Transverse colon (tissue), 4 donors: ENCODE measurements at places on chromosomes 6 and 20. TPM values are rescaled to one million over a fixed set of nuclear protein-coding genes. Genes with fewer than 3 reads are reported as not detected.
A peak's percentile ranks its signal among the peaks of the same experiment; 100 is the strongest.

DNA sequence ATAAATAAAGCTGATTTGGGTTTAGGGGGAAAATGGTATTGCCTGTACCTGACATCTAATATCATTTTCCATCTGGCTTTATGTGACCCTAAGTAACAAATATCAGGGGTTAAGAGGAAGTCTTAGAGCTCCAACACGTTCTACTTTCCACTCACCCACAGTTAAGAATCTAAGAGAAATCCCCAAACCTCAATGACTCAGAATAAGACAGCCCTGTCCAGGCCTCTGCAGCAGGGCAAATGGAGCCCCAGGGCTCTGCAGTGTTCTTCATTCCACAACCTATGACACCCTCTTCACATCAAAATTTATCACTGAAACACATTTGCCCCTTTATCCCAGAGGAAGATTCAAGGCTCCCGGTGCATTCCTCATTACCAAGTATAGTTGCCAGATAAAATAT is 20.3 kb upstream of the TENT5A start:
- H3K36me3 ChIP-seq: no peaks in the 10 kb centered on the region
- DNase-seq: no peak
- peaks cover 7% of the 10 kb centered on the region for H3K4me1 ChIP-seq
- no peaks in the 10 kb centered on the region for H3K27me3 ChIP-seq
- no peak overlapping the region for H3K27ac ChIP-seq
- no peak overlapping the region for H3K4me3 ChIP-seq

DNA sequence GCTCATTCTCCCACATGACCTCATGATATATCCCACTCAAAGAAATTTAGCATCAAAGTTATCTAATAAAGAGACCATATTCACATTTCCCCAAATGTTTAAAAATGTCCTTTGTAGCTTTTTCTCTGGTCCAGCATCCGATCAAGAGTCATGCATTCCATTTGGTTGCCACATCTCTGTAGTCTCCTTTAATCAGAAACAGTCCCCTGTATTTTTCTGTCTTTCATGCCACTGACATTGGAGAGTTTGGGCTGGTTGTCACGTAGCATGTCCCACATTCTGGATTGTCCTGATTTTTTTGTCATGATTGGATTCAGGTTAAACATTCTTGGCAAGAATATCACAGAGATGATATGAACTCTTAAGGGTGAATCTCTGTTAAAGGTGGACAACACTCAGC is 55.7 kb downstream of the SNX5 start:
- H3K36me3 ChIP-seq: no peaks in the 10 kb centered on the region
- H3K27me3 ChIP-seq: no peaks in the 10 kb centered on the region
- no peak overlapping the region for H3K4me3 ChIP-seq
- H3K4me1 ChIP-seq: peaks cover 18% of the 10 kb centered on the region

The PTCHD4 gene
- total RNA-seq: 0.75 TPM

- DNase-seq: no peak
- no peak overlapping the region for H3K27ac ChIP-seq
- no peaks in the 10 kb centered on the region for H3K27me3 ChIP-seq
- peaks cover 43% of the 10 kb centered on the region for H3K4me1 ChIP-seq
- H3K4me3 ChIP-seq: no peak overlapping the region
These were observed 48.9 kb downstream of the B4GALT5 start for GRCh38 chr20:49664612-49665313.

DNA sequence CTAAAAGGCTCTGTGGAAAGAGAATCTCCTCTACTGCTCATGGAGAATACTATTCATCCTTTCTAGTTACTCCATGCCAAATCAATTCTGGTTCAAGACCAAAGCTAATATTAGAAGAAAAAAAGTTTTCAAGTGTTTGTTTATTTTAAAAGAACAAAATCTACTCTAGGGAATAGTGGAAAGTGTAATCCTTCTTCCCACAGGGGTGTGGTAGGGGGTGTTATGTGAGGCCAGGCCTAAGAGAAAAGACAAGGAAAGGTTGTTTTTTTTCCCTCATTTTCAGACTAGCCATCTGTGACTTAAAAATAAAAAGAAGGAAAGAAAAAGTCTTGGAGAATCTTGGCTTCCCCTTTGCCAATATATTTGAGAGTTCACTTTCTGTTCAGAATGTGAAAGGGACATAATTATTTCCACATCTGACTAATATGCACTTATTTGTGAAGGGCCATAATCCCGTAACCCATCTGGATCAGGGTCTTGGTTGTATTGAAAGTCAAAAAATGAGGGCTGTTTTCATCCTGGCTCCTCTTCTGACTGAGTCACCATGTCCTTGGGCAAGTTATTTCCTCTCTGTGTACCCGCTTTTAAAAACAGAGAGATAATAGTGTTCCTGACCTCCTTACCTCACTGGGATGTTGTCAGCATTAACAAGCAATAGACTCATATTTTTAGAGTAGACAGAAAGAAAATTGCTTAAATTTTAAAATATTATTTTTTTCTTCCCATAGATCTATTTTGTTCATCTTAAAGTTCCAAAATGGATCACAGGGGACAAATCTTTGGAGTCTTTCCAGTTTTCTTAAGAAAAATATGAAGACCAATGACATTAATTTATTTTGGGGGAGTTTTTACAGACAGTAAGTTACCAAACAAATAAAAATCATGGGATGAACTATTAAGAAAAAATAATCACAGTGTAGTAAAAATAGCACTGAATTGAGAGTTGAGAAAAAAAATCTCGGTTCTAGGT is 233.7 kb downstream of the IBTK start:
- H3K36me3 ChIP-seq: no peaks in the 10 kb centered on the region

GRCh38 chr20:44738813-44739477 is 6.7 kb upstream of the KCNK15 start:
- no peak overlapping the region for H3K27ac ChIP-seq
- DNase-seq: peak; percentile 42
- peaks cover 6% of the 10 kb centered on the region for H3K27me3 ChIP-seq
- H3K4me1 ChIP-seq: no peaks in the 10 kb centered on the region
- H3K36me3 ChIP-seq: no peaks in the 10 kb centered on the region

DNA sequence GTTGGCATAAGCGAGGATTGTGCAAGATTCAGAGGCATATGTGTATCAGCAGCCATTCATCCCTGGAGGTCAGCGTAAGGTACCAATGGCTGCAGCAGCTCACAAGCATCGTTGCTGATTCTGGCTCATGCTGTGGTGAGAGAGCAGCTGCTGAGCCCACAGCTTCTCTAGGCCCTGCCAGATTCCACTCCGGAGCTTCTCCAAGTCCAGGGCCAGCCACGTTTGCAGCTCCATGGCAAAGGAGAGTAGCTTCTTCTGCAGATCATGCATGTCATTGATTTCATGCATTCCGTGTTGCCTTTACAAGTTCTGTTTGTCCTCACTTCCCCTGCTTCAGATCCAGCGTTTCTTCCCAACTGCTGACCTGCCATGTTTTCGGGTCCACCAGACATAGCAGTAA is 474.8 kb upstream of the ID4 start:
- no peak overlapping the region for H3K4me3 ChIP-seq
- H3K4me1 ChIP-seq: no peaks in the 10 kb centered on the region
- H3K27ac ChIP-seq: no peak overlapping the region

The SMOC2 gene
- 10.2 TPM for total RNA-seq

DNA sequence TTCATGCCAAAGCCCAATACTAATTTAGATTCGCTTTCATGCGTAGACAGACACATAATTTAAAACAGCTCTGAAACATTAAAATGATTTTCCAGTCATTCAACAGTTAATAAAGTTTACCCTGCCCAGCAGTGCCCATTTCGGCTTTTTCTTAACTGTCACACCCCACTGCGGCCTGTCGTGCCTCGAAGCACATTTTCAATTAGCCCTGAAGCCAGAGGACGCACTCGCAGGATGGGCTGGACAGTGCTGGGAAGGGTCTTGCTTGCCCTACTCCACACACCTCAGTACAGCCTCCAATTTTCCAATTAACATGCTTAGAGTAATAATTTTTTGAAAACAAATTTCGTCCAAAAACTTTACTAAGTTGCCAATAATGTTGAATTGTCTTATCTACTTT is 35.3 kb downstream of the TAF4 start:
- H3K4me3 ChIP-seq: no peak overlapping the region
- no peak overlapping the region for H3K27ac ChIP-seq
- peaks cover 12% of the 10 kb centered on the region for H3K4me1 ChIP-seq
- no peaks in the 10 kb centered on the region for H3K36me3 ChIP-seq

DNA sequence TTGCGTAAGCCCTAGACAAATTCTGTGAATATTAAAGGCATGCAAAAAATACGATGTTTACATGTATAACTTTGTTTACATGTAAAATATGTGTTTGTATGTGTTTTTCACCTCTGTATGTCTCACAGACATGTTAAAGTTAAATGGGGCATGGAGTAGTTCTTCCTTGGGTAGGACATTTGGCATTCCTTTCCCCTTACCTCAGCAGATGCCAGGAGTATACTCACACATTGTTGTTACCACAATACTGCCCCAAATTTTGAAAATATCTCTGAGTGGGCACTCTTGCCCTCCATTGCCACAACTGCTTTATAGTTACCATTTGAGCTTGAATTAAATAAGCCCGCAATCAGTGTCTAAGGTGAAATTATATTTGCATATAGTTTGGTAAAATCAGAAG is 147.5 kb downstream of the MYO6 start:
- no peaks in the 10 kb centered on the region for H3K27me3 ChIP-seq
- no peaks in the 10 kb centered on the region for H3K4me1 ChIP-seq
- DNase-seq: no peak
- no peak overlapping the region for H3K4me3 ChIP-seq
- H3K36me3 ChIP-seq: peaks cover 8% of the 10 kb centered on the region
- no peak overlapping the region for H3K27ac ChIP-seq

DNA sequence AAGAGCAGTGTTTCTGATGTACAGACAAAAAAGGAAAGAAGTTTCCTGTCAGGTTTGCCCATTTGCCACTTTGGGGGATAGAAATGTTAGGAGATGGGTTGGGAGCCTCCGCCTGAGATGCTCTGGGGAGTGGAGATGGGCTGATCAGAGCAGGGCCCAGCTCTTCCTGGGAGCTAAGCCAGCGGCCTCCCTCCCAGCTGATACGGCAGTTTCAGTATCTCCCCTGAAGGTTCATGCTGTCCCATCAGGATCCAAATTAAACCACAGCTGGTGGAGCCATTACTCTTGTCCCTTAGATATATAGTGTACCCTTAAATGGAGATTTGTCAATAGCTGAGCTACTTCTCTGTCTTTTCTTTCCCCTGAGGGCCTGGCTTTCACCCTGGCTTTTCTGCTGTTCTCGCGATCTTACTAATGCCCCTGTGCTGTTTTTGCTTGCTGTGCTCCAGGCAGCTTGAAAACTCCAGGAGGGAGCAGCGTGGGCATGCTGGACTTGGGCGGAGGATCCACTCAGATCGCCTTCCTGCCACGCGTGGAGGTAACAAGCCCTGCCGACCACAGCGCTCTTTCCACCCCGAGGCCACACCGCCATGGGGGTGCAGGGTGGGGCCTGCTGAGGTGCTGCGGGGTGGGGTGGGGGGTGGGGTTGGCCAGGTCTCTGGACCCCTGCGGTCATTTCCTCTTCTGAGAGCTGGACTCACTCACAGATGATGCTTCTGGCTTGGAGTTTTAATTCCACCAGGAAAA is 20.9 kb downstream of the ENTPD6 start:
- H3K4me1 ChIP-seq: peaks cover 6% of the 10 kb centered on the region
- no peaks in the 10 kb centered on the region for H3K36me3 ChIP-seq
- H3K27me3 ChIP-seq: no peaks in the 10 kb centered on the region
- no peak for DNase-seq

DNA sequence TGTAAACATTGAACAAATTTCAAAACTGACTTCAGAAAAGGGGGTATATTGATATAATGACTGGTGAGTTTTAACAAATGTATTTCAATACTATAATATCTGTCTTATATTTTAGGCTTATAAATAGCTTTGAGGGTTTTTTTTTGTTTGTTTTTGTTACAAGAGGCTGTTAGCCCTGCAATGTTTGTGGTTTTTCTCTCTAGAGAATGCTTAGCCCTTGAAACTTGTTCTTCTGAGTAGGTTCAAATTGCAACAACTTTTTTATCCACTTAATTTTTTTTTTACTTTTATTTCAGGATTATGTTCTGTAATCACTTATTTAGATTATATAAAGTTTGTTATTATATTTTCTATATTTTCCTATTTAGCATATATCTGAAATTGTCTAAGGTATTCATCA is 333.2 kb downstream of the RIMS1 start:
- no peaks in the 10 kb centered on the region for H3K27me3 ChIP-seq
- no peak overlapping the region for H3K4me3 ChIP-seq
- no peak overlapping the region for H3K27ac ChIP-seq
- no peaks in the 10 kb centered on the region for H3K36me3 ChIP-seq

The PNLDC1 gene
- not detected for total RNA-seq

The MUC21 gene
- not detected for total RNA-seq

GRCh38 chr20:13723011-13723410 is 61.7 kb downstream of the ESF1 start:
- H3K27ac ChIP-seq: no peak overlapping the region
- H3K27me3 ChIP-seq: no peaks in the 10 kb centered on the region
- peaks cover 4% of the 10 kb centered on the region for H3K36me3 ChIP-seq
- no peak overlapping the region for H3K4me3 ChIP-seq

- DNase-seq: no peak
- no peak overlapping the region for H3K4me3 ChIP-seq
- H3K27ac ChIP-seq: no peak overlapping the region
- H3K36me3 ChIP-seq: no peaks in the 10 kb centered on the region
These were observed 6.7 kb downstream of the ATG5 start for GRCh38 chr6:106318851-106319250.

DNA sequence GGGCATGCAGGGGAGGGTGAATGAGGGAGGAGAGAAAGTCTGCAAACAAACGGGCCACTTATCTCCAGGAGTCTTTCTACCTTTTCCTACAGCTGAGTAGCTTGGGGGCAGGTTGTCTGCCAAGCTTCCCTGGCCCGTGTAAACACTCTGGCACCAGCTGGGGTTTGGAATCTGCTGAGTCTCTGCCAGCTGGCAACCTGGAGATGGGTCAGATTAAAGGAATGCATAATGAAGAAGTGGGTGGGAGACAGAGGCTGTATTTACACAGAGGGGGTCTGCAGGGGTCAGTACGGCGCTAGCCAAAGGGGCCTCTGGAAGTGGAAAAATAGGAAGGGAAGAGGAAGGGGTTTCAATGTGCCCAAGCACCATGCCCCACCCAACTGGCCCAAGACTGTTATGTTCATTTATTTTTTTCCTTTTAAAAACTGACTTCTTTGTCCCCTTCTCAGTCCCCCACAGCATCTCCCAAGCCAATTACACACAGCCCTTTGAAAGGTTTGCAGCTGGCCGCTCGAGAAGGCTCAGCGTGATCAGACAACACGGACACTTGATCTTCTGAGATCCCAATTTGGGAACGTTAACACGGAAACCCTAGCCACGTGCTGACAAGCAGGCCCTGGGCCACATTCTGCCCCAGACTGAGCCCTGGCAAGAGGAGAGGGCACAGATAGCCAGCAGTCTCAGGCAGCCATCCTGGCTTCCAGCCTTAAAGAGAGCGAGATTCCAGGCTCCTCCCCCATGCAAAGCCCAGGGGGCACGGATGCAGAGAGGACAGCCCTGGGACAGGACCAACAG is 25.2 kb downstream of the TRAM2 start:
- peaks cover 61% of the 10 kb centered on the region for H3K4me1 ChIP-seq
- DNase-seq: peak; percentile 58
- H3K27ac ChIP-seq: peak overlapping the region; percentile 77
- no peak overlapping the region for H3K4me3 ChIP-seq
- H3K36me3 ChIP-seq: no peaks in the 10 kb centered on the region

DNA sequence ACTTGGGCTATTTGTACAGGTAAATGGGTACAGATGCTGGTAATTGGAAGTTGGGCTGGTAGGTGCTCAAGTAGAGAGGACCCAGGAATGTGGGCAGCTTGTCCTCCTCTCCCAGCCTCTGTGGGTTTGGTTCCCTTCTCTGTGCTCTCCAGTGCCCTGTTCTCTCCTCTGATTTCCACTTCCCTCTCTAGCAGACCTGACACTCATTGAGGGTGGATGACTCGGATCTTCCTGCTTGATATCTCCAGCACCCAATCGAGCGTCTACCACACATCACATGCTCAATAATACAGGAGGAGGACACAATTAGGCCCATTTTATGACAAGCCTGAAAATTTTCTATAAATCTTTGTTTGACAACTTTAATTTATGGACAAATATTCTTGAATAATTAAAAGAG is 23.7 kb downstream of the CST1 start:
- no peaks in the 10 kb centered on the region for H3K4me1 ChIP-seq
- no peaks in the 10 kb centered on the region for H3K36me3 ChIP-seq
- no peak overlapping the region for H3K27ac ChIP-seq
